ENCODE measurements at places on chromosomes 1 and 21. TPM values are rescaled to one million over a fixed set of nuclear protein-coding genes. Genes with fewer than 3 reads are reported as not detected.

GABRD gene
- total RNA-seq = 2.9 TPM

SLAMF1 gene
- not detected for total RNA-seq

VASH2 gene
- total RNA-seq = 52.3 TPM

FCER1G gene
- 3.8 TPM for total RNA-seq

HSD3B1 gene
- not detected for total RNA-seq

SYTL1 gene
- total RNA-seq = 0.36 TPM

PALMD gene
- total RNA-seq = 6.1 TPM

DNA sequence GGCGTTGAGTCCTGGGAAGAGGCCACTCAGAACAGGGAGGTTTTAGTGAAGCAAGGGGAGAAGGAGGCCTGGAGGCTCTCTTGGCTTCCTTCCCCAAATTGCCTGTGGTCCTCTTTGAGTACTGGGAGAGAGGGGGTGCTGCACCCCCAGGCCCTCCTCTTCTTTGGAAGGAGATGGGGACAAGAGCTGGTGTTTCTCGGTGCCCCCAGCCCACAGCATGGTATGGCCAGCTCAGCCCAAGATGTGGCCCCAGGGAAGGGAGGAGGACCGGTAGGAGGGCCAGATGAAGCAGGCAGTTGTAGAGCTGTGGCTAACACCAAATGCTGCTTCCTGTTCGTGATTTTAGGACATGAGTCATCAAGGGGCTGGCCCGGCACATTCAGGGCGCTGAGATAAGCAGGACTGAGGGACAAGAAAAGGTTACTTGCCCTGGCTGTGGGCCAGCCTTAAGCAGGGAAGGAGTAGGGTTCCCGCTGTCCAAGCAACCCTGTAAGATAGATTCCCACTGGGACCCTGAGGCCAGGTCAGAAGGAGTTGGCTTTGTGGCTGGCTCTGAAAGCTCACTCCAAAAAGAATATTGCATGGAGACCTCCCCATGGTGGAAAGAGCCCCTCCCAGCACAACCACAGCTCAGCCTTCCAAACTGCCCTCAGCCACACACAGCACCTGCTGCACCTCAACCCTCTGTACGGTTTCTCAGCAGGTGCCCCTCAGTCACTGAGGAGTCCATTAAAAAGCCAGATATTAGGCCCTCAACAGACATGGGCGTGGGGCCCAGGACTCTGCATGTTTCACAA is 4.9 kb upstream of the TNFRSF1B start:
- no peak for DNase-seq

DNA sequence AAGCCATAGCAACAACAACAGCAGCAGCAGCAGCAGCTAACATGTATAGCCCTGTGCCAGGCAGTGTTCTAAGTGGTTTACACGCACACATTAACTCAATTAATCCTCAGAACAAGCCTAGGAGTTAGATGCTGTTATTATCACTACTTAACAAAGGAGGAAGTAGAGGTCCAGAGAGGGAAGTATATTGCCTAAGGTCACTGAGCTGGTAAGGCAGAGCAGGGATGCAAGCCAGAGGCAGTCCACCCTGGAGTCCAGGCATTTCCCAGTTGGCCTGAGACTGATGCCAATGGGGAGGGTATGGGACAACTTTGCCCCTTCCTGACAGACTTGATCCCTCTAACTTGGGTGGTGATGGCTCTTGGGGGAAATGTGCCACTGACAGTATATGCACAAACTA is 6.8 kb downstream of the CDC14A start:
- DNase-seq = no peak

GRCh38 chr1:85584923-85585322 is 4.4 kb downstream of the CCN1 start:
- no peak for DNase-seq

DNA sequence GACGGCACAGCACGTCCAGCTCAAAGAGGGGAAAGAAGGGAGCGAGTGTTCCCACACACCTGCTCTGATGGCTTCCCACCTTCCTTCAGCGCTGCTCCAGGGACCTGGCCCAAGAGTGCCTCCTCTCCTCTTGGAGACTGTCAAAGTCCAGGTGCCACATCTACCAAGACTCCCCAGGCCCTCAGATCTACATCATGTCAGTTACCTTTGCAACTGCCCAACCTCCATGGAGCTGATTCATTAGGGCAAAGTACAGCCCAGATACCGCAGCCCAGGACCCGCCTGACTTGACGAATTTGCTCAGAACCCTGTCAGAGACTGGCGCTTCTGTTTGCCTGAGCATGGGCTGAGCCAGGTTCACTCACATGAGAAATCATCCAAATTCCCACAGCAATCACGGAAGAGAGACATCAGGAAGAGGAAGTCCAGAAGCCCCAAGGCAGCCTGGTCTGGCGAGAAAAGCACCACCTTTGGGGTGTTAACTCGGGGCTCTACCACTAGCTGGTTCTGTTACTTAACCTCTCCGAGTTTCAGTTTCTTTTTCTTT is at the start of gene SEC16B:
Gene SEC16B (minus strand): TSS at position 234 of the 547 bp plus-strand sequence. CDS start 2,077 bp downstream, outside the sequence.
- DNase-seq = no peak

GRCh38 chr1:82388679-82389078 is 587.9 kb downstream of the ADGRL2 start:
- no peak for DNase-seq

DNA sequence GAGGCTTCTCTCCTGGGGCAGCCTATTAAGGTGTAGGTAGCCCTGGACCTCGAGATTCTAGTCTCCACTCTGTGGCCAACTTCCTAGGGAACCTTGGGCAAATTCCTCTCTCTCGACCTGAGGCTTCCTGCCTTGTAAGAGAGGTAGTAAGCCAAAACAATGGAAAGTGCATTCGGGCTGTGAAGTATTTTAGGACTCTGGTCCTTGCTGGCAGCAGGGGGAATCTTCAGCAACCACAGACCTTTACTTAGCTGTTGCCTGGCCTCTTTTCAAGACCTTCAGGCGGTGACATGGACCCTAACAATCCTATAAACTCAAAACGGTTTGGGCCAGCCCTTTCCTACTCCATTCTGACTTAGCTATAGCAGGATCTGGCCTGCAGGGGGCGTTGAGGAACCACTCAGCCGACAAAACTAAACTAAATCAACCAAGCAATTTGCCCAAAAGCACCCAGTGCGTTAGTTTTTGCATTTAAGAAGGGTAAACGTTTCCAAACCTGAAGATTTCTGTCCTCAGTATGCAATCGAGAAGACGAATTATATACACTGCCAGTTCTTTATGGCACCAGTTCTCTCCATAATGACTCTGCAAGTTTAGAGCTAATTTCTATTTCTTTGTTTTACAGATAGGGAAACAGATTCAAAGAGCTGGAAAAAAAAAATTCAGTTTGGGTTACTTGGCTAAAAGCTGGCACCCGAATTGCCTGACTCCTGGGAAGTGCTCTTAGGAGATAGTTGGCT is 10.9 kb upstream of the SESN2 start:
- peak; percentile 76 for DNase-seq

DNA sequence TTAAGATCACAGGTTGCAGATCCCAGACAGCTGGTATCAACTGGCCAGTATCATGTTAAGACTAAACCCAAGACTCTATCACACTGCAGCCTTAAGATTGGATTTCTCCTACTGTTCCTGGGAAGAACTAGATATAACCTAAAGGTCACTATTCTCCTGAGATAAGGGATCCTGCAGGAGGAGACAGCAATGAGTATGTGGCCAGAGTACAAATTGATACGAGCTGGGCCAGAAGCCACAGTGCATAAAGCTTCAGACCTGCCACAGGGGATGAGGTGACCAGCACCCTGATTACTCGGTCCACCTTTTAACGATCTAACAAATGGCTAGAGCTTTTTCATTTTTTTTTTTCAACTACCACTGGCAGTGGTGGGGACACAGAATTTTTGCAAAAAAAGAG is 31.0 kb downstream of the HSD3B1 start:
- no peak for DNase-seq

- peak; percentile 67 for DNase-seq
These were observed 48.2 kb downstream of the SYT2 start for GRCh38 chr1:202662081-202662480.

DNA sequence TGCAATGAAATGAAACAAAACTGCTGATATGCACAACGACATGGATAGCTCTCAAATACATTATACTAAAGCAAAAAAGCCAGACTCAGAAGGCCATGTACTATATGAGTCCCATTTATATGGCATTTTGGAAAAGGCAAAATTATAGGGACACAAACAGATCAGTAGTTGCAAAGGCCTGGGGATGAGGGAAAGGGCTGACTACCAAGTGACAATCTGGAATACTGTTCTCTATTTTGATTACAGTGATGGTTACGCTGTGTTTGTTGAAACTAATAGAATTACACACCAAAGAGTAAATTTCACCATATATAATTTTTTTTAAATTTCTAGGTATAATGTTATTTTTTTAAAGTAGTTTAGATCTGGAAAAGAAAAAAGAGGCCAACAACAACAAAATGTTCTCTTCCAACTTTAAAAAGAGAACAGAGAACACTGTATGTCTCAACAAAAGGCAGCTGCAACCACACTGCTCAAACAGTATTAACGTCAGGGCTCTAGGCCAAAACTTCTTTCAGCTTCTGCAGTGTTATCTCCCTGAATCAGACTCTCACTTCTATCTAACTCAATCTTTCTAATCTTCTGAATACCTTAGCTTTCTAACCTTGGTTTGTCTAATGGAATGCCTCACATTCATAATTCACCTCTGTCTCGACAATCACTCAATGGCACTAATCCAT is 75.8 kb downstream of the FOXJ3 start:
- no peak for DNase-seq

GRCh38 chr1:77673716-77674355 is 8.6 kb downstream of the ZZZ3 start:
- no peak for DNase-seq

DNA sequence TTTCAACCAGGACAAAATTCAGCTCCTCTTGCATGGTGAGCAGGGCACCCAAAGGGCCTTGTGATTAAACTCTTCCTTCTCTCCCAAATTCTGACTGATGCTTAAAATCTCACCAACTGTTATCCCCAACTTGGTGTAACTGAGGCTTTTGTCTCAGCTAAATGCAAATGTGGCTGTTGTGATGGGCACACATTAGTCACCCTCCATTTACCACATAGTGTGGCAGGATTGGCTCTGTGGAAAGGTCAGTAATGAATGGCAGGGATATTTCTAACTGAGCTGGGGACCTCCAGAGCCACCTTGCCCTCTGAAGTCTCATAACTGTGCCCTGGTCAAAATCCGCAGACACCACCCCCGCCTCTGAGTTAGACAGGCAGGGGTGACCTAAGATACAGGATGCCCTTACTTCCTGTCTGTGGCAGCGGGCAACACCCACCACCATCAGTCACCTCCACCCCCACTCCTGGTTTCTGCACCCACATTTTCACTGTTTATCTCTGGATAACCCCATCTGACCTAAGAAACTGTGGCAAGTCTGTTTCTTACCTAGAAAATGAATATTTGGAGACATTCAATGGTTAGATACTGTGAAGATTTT is 25.4 kb upstream of the RGS16 start:
- DNase-seq = no peak

- no peak for DNase-seq
These were observed 26.4 kb downstream of the HHIPL2 start for GRCh38 chr1:222521299-222522104.

- peak; percentile 38 for DNase-seq
These were observed 618 bp downstream of the HNRNPR start for GRCh38 chr1:23343221-23344110.

- no peak for DNase-seq
These were observed 653 bp upstream of the IFFO2 start for GRCh38 chr1:18957136-18957521.

DNA sequence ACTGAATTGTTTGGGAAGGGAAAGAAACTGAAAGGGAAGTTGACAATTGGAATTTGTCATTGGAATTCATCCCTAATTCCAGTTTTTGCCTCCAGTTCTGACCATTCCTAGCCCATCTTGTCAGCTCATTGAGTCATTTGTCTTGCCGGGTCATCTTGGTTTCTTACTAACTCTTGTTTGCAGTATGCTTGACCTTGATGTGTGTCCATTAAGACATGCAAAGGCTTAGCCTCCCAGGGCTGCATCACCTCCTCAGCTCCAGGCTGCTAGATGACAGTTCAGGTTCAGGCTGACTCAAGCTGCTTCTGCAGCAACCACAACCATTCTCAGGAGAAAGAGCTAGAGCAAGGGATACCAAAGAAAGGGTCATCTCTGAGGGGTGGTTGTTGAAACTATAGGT is 151.3 kb upstream of the PTGFR start:
- DNase-seq = no peak

DNA sequence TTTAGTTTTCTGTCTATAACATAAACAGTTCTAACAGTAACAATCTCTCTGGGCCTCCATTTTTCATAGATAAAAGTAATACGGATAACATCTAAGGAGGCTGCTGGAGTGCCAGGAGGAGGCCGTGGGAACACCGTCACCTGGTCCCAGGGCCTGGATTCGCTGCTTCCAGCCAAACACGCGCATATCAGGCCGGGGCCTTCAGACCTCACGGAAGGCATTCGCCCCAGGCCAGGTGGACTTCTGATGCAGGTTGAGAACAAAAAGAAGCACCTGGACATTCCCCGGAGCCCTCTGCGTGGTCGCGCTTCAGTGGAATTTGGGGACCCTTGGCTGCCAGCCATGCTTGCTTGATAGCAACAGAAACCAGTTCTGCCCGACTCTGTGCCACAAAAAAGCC is 113.1 kb upstream of the GUCA2B start:
- DNase-seq = no peak

GRCh38 chr21:17925899-17926298 is 106.7 kb upstream of the C21orf91 start:
- DNase-seq = no peak

- DNase-seq = no peak
These were observed 10.4 kb downstream of the NR5A2 start for GRCh38 chr1:200037904-200038303.

- no peak for DNase-seq
These were observed 22.2 kb downstream of the EBNA1BP2 start for GRCh38 chr1:43149889-43150288.

DNA sequence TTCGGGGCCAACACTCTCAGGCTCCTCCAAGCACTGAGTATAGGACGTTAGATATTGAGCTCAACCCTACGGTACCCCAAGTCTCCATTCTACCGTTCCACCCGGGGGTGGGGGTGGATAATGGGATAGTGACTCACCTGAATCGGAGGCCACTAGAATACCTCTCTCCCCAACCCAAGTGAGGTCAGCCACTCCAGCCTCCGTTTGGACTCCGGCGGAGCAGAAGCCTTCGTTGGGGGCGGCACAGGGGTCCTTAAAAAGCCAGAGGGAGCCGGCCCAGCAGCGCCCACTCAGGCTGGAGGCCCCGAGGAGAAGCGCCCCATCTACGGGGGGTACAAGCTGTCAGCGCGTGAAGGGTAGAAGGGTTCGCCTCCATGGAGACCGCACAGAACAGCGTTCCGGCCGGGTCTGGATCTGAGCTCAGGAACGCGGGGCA is 556 bp downstream of the WDR77 start:
- DNase-seq = peak; percentile 3
